GM04503 (cell line): ENCODE measurements at places on chromosomes 13 and 19.

DNA sequence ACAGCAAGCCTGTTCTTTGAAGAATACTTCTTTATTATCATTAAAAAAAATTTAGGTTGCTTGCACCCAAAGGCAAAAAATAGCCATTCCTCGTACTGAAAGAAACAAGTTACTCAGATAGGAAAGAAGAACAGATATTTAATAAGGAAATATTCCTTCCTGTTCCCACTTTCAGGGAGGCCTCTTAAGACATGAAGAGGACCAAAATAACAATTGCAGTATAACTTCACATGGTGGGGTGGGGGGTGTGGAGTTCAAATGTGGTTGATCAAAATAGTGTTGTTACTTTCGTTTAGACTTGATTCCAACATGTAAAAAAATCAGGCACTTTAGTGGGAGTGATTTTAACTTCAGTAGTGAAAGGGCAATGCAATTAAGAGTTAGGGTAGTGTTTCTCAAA is 3.6 kb downstream of the RGCC start:
- DNase-seq = no peak

DNA sequence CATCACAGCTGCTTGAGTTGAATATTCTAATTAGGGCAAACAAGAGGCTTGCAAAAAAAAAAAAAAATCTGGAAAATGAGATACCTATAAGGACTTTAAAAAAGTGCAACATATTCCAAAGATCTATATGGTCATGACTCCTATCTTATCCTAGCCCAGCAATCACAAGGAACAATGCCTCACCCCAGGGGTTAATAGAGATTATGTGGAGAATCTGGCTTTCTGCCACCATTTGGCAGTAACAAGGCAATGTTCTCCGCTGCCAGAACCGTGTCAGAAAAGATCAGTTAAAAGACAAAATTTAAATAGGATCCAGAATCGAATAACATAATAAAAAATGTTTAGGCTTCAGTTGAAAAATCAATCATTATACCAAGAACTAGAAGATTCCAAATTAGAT is 1643.2 kb upstream of the PRR20A start:
- no peak for DNase-seq

- DNase-seq = no peak
Measured at GRCh38 chr19:52007451-52007805, 583 bp downstream of the ZNF615 start.

- DNase-seq = no peak
Measured at GRCh38 chr13:40059540-40060232, 404.2 kb downstream of the COG6 start.

DNA sequence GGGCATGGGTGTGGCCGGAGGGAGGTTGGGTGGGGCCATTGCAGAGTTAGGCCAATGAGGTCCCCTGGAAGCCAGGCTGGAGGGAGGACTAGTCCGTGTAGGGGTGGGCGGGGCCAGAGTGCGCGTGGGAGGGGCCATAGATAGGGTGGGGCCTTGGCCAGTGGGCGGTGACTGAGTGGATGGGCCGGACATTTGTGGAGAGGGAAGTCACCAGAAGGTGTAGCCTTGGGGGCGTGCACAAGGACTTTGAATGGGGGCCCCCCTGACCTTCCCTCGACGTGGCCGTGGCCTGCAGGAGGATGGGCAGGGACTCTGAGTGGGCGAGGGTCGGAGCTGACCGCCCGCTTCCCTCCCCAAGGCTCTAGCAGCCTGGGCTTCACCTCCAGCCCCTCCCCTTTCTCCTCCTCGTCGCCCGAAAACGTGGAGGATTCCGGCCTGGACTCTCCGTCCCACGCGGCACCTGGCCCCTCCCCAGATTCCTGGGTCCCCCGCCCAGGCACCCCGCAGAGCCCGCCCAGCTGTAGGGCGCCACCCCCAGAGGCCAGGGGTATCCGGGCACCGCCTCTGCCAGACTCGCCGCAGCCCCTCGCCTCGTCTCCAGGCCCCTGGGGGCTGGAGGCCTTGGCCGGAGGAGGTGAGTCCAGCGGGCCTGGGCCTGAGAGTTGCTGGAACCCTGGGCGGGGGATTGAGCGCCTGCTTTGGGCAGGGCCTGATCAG is 16.5 kb upstream of the B3GNT3 start:
- no peak for DNase-seq

GRCh38 chr13:110340812-110341444 is 33.8 kb downstream of the COL4A2 start:
- no peak for DNase-seq
